ENCODE measurements at places on chromosomes 6 and 20.

GRCh38 chr6:15391500-15391899, 145.6 kb downstream of the JARID2 start:
- no peak for DNase-seq

DNA sequence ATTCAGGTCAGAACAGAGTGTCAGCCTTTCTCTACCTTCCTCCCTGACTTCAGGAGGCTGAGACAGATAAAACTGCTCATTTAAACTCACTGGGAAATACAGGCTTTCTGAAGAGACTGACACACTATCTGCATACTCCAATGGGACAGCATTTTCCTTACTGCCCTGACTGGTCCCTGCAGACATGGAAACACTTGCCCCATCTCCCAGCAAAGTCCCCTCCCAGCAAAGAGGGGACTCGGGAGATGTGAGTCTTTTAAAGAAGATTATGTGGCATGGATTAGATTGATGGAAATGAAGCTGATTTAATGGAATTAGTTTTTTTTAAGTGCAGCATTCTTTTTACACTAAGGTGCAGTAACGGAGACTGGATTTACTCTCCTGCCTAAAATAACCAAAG, 90.8 kb downstream of the CFAP61 start:
- DNase-seq, result no peak

DNA sequence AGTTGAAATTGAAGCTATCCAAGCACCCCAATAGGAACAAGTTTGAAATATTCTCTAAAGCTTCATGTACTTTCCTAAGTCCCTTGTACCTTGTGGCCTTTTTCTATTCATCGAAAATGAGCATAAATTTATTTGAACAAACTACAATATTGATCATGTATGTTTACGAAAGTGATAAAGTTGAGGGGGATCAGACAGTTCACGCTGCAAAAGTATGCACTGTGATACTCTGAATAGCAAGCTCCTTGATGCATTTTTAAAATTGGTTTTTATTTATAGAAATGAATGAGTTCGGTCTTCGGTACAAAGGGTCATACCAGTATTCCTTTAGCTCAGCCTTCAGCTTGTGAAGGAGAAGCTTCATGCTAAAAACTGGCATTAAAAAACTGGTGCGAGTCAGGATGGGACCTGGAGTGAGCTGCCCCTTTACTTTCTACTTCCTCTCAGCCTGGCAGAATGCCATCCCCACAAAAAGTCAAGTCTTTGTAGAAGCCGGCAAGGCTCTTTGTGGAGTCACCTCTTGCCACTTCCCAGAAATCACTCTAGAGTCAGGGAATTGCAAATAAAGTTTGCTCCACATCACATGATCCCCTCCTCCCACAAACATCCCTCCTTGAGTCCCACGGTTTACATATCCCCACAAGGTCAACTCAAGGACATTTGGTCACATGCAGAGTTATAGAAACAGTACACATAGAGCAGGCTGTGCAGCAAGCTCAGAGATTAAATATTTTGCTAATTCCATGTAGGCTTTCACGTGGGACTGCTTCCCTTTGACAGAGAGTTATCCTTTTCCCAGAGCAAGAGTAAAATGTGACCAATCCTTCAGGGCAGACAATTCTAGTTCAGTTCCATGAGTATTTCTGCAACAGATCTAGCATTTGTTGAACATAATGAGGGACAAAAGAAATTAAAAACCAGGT, 34.6 kb upstream of the ADGRF1 start:
- DNase-seq, result no peak

DNA sequence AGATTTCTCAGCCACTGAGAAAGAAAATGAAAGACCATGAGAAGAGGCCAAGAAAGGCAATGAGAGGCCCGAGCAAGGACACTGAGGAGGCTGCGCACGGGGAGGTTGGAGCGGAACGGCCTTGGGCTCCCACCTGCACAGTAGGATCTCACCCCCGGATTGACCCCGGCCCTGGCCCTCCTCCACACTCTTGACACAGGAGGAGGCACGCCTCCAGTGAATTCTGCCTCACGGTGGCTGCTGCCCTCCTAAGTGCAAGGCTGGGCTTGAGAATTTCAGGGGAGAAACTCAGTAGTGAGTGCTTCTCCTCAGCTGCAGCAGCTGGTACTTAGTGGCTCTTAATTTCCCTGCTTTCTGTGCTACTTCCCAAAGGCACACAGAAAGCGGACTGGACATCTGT, 18.0 kb downstream of the MRPL14 start:
- no peak for DNase-seq

DNA sequence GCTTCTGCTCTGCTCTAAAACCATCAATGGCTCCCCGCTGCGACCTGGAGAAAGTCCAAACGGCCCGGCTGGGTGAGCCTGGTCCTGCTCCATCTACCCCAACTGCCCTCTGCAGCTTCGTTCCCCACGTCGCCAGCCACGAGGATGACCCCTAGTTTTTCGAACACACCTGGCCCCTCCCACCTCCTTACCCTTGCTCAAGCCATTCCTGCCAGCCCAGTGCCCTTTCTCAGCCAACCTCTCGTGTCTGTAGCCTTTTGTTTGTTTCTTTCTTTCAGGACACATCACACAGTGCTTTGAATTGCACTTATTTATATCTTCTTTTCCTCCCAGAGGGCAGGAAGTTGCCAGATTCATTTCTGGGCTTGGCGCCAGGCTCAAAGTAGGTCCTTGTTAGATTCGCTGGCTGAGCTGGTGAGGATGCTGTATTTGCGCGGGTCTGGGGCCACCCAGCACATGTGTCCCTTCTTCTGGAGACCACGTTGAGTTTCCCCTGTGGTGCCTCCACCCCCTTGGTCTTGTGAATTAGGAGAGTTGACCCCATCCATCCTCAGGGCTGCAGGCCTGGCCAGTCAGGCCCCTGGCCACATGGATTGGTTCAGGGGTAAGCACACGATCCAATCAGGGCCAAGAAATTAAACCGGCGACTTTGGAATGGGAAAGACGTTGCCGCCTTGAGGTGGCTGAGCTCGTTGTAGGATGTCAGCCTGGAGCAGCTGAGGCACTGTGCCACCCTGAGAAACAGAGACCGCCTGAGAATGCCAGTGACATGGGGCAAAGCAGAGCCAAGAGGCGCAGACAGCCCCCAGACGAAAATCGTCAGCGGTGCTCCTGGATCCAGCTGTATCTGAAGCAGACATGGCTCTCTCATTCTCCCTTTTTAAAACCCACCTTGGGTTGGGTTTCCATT, 156.0 kb downstream of the CEBPB start:
- peak; percentile 90 for DNase-seq

DNA sequence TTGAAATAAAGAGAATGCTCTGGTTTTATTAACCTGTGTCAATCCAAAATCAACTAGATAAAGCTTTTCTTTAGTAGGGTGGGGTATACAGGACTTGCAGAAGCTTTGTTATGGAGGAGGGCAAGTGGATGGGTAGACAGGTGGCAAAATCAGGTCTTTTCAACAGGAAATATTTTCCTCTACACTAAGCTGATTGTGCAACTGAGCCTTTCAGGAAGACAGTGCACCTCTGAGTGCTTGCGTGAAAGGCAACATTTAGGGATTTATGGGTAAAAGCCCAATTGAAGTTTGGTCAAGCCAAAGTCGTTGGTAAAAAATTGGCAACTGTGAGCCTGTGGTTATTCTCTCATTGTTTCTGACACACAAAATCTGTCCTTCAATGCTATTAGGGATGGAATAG, 23.8 kb upstream of the TUBB2A start:
- no peak for DNase-seq

- no peak for DNase-seq
Measured at GRCh38 chr6:3013486-3013885, 13.8 kb downstream of the NQO2 start.

GRCh38 chr6:27866357-27867050, 45.7 kb downstream of the OR2B2 start:
- no peak for DNase-seq
